Spinal cord (tissue), 10 donors: ENCODE measurements at places on chromosomes 4 and X. TPM values are rescaled to one million over a fixed set of nuclear protein-coding genes. Genes with fewer than 3 reads are reported as not detected.

The ARAP2 gene
- polyA plus RNA-seq, result 15.9 TPM

GRCh38 chrX:41067721-41068120 lies 17.5 kb upstream of the USP9X start:
- H3K27me3 ChIP-seq, result peaks cover 13% of the 10 kb centered on the region
- no peak overlapping the region for H3K27ac ChIP-seq
- H3K36me3 ChIP-seq, result no peaks in the 10 kb centered on the region
- no peak overlapping the region for H3K4me3 ChIP-seq
- no peaks in the 10 kb centered on the region for H3K4me1 ChIP-seq

The FNIP2 gene
- polyA plus RNA-seq, result 25.6 TPM

DNA sequence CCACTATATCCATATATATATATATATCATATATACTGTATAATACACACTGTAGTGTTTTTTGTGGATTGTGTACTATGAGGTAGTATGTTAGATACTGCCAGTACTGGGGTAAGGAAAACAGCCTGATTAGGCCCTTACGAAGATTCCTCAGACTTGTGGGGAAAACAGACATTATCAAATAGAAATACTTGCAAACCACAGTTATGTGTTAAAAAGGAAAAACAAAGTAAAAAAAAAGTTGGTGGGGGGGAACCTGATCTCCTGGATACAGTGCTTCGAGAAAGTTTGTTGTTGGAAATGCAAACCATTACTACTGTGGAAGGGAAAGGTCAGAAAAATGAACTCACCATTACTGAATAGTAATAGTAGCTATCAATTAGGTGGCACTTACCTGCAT lies 53.0 kb downstream of the PKD2 start:
- H3K27ac ChIP-seq, result no peak overlapping the region
- H3K4me1 ChIP-seq, result no peaks in the 10 kb centered on the region
- DNase-seq, result no peak
- no peaks in the 10 kb centered on the region for H3K27me3 ChIP-seq
- H3K36me3 ChIP-seq, result peaks cover 25% of the 10 kb centered on the region

GRCh38 chr4:57373991-57374390 lies 263.8 kb upstream of the IGFBP7 start:
- DNase-seq, result no peak
- H3K4me3 ChIP-seq, result no peak overlapping the region
- no peaks in the 10 kb centered on the region for H3K27me3 ChIP-seq
- no peaks in the 10 kb centered on the region for H3K4me1 ChIP-seq

DNA sequence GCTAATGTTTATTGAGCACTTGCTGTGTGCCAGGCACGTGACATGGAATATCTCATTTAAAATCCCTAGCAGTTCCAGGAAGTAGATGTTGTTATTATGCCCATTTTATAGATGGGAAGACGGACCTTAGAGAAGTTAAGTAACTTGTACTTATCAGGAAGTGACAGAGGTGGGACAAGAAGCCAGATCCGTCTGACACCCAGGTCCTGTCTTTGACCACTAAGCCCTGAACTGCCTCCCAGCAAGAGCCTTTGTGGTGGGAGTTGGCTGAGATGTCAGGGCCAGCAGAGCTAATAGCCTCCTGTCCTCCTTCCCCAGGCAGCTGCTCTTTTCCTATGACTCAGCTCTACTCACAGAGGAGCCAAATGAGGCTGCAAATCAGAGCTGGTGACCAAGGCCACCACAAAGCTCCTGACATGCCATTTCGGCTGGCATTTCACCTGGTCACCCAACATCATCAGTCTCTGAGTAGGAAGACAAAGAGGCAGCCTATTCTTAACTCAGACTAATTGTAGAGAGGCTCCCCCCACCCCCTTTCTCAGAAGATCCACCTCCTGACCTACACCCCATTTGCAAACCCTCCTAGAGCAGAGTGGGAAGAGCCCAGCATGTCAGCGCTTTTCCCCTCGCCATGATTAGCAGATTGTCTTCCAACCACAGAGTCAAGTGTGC lies 175.1 kb upstream of the KIT start:
- no peak overlapping the region for H3K4me3 ChIP-seq
- no peak for DNase-seq
- no peaks in the 10 kb centered on the region for H3K4me1 ChIP-seq
- no peaks in the 10 kb centered on the region for H3K36me3 ChIP-seq
- no peaks in the 10 kb centered on the region for H3K27me3 ChIP-seq

GRCh38 chrX:15158350-15158735 lies 111.5 kb downstream of the ASB9 start:
- H3K36me3 ChIP-seq, result no peaks in the 10 kb centered on the region
- no peak for DNase-seq
- no peak overlapping the region for H3K27ac ChIP-seq
- peaks cover 11% of the 10 kb centered on the region for H3K27me3 ChIP-seq
- H3K4me1 ChIP-seq, result no peaks in the 10 kb centered on the region

DNA sequence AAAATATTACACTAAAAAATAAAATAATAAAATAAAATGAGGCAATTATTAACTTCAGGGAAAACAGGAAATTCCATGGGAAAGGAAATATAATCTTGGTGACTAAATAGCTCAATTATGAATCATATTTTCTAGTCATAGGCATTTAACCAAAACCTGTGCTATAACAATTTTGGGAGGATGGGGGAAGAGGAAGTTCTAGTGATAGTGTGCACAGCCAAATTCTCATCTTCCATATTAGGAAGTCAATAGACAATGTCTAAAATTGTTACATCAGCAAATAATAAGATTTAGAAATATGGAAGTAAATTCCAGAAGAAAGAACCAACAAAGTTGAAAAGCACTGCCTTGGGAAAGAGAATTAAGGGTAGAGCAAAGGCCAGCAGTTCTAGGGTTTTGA lies 2.8 kb downstream of the AWAT2 start:
- H3K4me1 ChIP-seq, result no peaks in the 10 kb centered on the region
- H3K36me3 ChIP-seq, result no peaks in the 10 kb centered on the region
- H3K27ac ChIP-seq, result no peak overlapping the region
- H3K27me3 ChIP-seq, result no peaks in the 10 kb centered on the region

DNA sequence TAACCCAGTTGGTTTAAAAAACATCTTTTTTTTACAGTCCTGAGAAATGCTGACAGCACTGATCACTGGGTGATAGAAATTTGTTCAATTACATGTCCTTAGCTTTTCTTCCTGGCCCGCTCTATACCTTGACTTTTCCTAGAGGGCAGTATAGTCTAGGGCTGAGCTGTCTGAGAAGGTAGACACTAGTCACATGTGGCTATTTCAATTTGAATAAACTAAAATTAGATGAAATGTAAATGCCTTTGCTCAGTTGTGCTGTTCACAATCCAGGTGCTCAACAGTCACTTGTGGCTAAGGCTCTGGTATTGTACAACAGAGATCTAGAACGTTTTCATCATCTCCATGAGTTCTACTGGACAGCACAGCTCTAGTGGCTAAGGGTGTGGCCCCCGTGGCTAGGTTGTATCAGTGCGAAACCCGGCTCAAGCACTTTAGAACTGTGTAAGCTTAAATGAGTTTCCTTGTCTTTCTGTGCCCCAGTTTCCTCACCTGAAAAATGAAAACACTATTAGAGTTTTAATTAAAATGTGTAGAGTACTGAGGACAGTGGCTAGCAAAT lies 111.6 kb upstream of the WDR17 start:
- DNase-seq, result no peak
- no peaks in the 10 kb centered on the region for H3K27me3 ChIP-seq
- no peak overlapping the region for H3K4me3 ChIP-seq
- no peaks in the 10 kb centered on the region for H3K4me1 ChIP-seq

The ODAPH gene
- polyA plus RNA-seq, result 0.45 TPM

DNA sequence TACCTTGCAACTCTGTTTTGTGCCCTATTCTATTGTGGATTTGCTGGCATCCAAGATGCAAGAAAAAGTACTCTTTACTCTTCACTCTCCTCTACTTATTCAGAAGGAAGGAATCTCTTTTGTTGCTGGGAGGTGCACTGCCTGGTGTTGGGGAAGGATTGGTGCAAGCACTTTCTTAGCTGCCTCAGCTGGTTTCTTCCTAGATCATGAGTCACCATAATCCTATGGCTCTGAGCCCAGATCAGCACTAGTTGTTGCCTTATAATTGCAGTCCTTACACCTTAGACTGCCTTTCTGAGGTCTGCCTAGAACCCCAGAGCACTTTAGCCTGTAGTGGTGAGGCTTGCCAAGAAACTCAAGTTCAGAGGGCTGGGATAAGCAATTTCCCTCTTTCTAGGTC lies 37.0 kb upstream of the CT83 start:
- no peaks in the 10 kb centered on the region for H3K4me1 ChIP-seq
- H3K36me3 ChIP-seq, result no peaks in the 10 kb centered on the region
- no peak overlapping the region for H3K27ac ChIP-seq
- no peak overlapping the region for H3K4me3 ChIP-seq
- H3K27me3 ChIP-seq, result no peaks in the 10 kb centered on the region

GRCh38 chr4:152039023-152039481 lies 278.2 kb upstream of the GATB start:
- H3K36me3 ChIP-seq, result no peaks in the 10 kb centered on the region
- no peak overlapping the region for H3K4me3 ChIP-seq
- H3K4me1 ChIP-seq, result peaks cover 4% of the 10 kb centered on the region
- no peaks in the 10 kb centered on the region for H3K27me3 ChIP-seq
- no peak overlapping the region for H3K27ac ChIP-seq
- DNase-seq, result no peak

DNA sequence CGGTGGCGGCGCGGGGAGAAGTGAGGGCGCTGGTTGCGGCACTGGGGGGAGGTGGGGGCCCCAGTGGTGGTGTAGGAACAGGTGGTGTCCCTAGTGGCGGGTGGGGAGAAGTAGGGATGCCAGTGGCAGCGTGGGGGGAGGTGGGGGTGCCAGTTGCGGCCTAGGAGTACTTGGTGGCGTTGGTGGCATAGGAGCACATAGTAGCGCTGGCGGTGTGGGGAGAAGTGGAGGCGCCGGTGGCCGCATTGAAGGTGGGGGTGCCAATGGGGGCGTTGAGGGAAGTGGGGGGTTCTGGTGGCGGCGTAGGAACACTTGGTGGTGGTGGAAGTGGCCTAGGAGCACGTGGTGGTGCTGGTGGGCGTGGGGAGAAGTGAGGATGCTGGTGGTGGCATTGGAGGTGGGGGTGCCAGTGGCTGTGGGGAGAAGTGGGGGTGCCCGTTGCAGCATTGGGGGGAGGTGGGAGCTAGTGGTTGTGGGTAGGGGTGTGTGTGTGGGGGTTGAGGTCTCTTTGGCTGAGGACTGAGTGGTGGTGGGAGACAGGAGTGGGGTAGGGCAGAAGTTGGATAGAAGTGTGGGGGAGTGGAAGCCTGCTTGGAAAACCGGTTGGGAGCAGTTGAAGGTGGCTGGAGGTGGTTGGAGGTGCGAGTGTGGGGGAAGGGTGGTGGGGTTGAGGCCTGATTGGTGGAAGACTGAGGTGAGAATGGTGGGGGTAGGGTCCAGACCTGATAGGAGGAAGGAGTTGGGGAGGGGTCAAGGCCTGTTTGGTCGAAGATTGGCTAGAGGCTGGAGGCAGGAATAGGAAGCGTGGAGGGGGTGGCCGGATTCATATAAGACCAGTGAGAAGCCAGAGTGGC lies 1.1 kb downstream of the GCNA start:
- H3K36me3 ChIP-seq, result peaks cover 21% of the 10 kb centered on the region
- DNase-seq, result no peak
- no peaks in the 10 kb centered on the region for H3K27me3 ChIP-seq
- no peak overlapping the region for H3K27ac ChIP-seq
- H3K4me1 ChIP-seq, result no peaks in the 10 kb centered on the region
- H3K4me3 ChIP-seq, result no peak overlapping the region

DNA sequence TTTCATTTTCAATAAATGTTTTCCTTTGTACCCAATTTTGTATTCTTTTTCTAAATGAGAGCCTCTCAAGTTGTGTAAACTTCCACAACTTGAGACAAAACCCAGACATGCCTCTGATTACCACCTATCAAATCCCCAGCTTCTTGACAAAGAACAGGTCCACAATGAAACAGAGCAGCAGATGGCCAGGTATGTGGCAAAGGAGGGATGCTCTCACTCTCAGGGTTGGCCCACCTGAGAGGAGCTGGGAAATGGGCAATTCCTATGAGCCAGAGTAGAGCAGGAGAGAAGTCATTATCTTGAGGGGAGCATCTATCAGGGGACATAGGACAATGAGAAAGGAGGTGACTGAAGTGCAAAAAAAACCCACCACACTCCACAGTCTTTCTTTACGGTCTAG lies 273.5 kb upstream of the FAM241A start:
- H3K4me1 ChIP-seq, result no peaks in the 10 kb centered on the region
- no peak overlapping the region for H3K4me3 ChIP-seq
- no peaks in the 10 kb centered on the region for H3K27me3 ChIP-seq
- DNase-seq, result no peak
- no peak overlapping the region for H3K27ac ChIP-seq

The RPL9 gene
- 733 TPM for polyA plus RNA-seq

The TSPAN6 gene
- polyA plus RNA-seq, result 65.8 TPM

GRCh38 chr4:80033581-80033980 lies 39.4 kb downstream of the ANTXR2 start:
- H3K4me1 ChIP-seq, result no peaks in the 10 kb centered on the region
- DNase-seq, result no peak

The RAB33A gene
- 46.5 TPM for polyA plus RNA-seq

DNA sequence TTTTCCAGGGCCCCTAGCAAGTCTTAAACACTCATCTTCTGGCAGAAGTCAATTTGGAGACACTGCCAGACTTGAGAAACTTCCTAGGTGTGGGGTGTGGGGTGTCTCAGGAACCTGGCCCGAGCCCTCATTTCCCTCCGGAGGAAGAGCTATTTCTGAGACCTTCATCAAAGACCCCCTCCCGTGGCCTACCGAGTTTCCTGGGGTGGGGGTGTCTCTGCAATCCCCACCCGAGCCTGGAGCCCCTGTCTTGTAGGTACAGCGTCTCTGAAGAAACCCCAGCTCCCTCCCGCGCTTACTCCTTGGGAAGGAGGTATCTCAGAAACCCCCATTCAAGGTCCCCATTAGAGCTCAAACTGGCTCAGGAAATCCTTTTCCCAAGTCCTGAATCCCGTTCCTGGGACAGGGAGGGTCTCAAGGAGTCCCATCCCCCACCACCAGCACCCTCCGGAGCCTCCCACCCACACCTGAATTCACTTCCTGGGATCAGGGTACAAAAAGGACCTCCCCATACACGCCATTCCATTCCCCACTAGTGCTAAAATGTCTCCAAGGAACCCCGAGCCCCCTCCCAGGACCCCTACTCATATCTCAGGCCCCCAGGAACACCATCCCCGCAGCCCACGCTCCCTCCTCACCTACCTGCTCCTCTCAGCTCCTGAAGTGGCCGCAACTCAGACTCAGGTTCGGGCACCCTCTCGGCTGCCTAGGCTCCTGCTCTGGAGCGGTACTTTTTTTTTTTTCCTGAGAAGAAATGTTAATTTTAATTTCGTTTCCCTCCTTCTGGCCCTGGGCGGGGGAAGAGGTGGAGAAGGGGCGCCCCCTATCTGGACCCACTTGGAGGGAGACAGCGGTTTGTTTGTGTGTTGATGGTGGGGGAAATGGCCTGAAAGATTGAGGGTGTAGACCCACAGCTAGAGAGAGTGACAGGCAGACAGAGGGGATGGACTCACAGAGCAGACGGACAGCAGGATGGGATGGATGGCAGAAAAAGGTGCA lies 1.1 kb downstream of the SLC38A5 start:
- peaks cover 18% of the 10 kb centered on the region for H3K4me1 ChIP-seq
- no peak for DNase-seq
- no peak overlapping the region for H3K4me3 ChIP-seq
- H3K27me3 ChIP-seq, result no peaks in the 10 kb centered on the region

The ABLIM2 gene
- 60.4 TPM for polyA plus RNA-seq

The YY2 gene
- polyA plus RNA-seq, result 2.1 TPM

The CSAG3 gene
- not detected for polyA plus RNA-seq

The SOWAHD gene
- polyA plus RNA-seq, result 1.1 TPM

The MTNR1A gene
- 1.2 TPM for polyA plus RNA-seq

The UGT2B10 gene
- not detected for polyA plus RNA-seq

The SPANXA2 gene
- not detected for polyA plus RNA-seq

- no peak overlapping the region for H3K27ac ChIP-seq
- H3K36me3 ChIP-seq, result no peaks in the 10 kb centered on the region
- DNase-seq, result peak; percentile 6
Observed at GRCh38 chr4:148814030-148814429, 371.8 kb upstream of the NR3C2 start.

The TSPAN5 gene
- 93.9 TPM for polyA plus RNA-seq
